ENCODE measurements at places on chromosomes 1 and 21.

DNA sequence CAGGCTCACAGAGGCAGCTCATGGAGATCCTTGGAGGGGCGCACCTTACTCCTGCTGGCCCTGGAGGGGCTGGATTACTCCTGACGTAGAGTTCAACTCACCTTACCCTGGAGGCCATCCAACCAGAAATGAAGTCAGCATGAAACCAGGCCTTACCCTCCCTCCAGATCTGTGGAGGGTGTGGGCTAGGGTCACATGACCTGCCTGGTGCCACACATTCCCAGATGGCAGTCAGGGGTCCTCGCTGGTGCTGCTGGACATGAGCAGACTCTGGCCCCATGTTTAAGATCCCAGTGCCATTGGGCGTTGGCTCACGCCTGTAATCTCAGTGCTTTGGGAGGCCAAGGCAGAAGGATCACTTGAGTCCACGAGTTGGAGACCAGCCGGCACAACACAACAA lies 4.5 kb downstream of the C21orf58 start:
- DNase-seq = no peak

GRCh38 chr1:97160818-97161217 lies 439.2 kb downstream of the PTBP2 start:
- DNase-seq = no peak

- no peak for DNase-seq
Observed at GRCh38 chr1:36836196-36836883, 198.0 kb downstream of the GRIK3 start.

DNA sequence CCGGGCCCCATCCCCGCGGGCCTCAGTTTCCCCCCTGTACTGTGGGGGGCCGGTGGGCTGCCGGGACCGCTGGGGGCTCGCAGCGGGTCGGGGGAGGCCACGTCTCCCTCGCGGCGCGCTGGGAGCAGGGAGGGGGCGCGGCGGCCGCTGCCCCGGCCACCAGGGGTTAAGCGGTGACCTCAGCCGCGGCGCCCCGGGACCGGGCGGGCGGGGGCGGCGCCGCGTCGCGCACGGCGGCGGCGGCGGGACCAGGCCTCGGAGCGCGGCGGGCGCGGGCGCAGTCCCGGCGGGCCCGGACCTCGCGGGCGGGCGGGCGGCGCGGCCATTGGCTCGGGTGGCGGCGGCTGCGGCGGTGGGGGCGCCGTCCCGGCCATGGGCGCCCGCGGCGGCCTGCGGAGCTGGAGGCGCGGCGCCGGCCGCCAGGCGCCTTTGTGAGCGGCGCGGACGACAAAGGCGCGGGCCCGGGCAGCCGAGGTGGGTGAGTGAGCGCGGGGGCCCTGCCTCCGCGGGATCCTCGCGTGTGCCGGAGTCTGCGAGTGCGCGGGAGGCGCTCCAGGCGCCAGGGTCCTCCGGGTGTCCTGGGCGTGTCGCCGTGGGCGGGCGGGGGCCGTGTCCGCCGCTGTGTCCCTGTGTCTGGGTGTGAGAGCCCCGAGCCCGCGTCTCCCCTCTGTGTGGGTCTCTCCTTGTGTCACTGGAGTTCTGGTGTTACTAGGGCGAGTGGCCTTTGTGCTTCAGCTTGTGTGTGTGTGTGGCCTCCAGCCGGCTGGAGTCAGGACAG lies at the start of gene ARHGEF10L:
TSS of gene ARHGEF10L (plus strand) at position 222 of the 778 bp plus-strand sequence. CDS start 40,898 bp downstream, outside the sequence.
- no peak for DNase-seq

- DNase-seq = no peak
Observed at GRCh38 chr1:158169105-158169504, 11.6 kb upstream of the CD1D start.

- DNase-seq = no peak
Observed at GRCh38 chr1:20439282-20439681, 46.7 kb downstream of the CAMK2N1 start.

GRCh38 chr1:237108297-237109040 lies 66.5 kb downstream of the RYR2 start:
- no peak for DNase-seq

DNA sequence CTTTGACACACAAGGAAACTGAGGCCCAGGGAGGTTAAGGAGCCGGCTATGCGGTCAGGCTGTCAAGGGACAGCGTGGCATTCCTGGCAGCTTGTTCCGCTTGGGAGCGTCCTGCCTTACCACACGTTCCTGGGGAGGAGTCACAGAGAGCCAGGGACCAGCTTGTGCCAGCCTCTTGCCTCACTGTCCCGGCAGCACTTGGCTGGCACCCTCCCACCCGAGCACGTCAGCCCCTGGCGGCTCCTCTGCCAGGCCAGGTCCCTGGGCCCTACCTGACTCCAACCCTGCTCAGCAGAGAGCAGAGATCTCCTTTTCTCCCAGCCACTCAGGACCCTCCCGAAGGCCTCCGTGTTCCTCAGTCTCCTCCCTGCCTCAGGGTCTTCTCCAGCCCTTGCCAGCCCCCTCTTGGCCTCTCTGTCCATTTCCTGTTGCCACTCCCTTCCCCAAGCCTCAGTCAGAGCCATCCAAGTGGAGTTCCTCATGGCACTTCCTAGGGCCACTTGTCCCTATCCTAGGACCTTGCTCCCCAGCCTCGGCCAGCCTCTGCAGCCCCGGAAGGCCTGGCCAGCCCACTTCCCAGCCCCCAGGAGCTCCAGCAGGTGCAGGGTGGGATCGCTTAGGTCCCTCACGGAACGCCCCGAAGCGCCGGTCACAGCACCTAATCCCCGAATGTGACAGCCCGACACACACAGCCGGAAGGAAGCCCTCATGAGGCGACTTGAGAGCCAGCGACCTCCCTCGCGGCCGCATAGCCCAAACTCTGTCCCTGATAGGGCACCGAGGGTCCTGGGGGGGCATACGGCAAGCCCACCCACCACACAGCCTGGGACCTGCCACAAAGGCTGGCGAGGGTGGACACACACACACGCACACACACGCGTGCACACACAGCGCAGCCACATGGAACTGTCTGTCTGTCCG lies 130.3 kb downstream of the CASZ1 start:
- DNase-seq = no peak

DNA sequence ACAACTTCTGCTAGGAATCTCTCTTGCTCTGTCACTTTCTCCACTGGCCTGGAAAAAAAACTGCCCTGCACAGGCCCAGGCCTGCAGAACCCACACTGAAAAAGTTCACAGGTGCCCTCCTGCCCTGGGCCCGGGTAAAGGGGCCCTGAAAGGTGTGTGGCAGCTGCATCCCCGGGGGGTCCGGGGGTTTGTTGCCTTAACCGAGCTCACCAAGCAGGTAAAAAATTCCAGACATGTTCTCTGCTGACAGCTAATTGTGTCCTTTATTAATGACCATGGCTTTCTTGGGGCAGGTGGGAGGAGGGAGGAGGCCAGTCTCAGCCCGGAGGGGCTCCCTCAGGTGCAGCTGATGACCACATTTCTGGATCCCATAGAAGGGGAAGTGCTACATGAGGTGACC lies 122.9 kb downstream of the LACTBL1 start:
- DNase-seq = no peak

DNA sequence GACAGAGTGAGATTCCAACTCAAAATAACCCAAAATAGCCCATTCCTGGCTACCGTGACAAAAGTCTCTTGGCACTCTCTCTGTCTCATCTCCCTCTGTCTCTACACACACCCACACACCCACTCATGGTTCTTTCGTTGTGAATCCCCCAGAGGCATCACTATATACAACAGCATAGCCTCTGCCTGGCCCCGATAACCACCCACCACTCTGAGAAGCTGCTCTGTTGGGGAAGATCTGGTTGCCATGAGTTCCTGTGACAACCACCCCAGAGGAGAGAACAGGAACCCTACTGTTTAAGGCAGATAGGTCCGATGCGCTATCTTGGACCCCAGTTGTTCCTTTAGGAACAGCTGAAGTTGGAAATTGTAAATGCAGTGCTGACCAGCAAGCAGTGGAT lies 70.4 kb upstream of the LYST start:
- no peak for DNase-seq

DNA sequence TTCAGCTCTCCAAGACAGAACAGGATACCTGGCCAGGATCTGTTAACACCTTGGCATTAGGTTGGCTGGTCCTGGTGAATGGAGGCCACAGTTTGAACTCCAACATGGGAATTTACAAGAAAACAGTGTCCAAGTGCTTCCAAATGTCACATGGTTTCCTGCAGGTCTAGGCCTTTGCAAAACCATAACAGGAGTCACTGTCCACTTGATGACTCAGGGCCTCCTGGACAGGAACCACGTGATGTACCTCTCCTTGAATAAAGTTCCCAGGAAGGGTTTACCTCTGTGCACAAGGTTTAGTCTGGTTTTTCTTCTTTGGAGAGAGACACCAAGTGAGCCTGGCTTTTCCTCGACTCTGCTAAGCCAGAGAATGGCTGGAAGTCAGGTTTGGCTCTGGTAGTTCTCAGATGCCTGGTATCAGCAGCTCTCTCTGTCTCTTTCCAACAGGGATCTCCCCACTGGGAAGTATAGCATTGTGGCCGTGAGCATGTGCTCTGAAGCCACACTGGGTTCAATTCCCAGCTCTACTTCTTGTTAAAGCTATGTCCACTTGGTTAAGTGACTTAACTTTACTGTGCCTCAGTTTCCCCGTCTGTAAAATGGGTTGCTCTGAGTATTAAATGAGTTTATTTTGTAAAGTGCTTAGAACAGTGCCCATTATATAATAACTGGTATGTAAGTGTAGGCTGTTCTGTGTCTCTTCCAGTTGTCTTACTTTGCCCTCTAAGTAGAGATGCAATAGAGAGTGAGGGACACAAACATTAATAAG lies 27.3 kb upstream of the TMEM61 start:
- no peak for DNase-seq

- no peak for DNase-seq
Observed at GRCh38 chr1:221829327-221830015, 87.6 kb upstream of the DUSP10 start.

DNA sequence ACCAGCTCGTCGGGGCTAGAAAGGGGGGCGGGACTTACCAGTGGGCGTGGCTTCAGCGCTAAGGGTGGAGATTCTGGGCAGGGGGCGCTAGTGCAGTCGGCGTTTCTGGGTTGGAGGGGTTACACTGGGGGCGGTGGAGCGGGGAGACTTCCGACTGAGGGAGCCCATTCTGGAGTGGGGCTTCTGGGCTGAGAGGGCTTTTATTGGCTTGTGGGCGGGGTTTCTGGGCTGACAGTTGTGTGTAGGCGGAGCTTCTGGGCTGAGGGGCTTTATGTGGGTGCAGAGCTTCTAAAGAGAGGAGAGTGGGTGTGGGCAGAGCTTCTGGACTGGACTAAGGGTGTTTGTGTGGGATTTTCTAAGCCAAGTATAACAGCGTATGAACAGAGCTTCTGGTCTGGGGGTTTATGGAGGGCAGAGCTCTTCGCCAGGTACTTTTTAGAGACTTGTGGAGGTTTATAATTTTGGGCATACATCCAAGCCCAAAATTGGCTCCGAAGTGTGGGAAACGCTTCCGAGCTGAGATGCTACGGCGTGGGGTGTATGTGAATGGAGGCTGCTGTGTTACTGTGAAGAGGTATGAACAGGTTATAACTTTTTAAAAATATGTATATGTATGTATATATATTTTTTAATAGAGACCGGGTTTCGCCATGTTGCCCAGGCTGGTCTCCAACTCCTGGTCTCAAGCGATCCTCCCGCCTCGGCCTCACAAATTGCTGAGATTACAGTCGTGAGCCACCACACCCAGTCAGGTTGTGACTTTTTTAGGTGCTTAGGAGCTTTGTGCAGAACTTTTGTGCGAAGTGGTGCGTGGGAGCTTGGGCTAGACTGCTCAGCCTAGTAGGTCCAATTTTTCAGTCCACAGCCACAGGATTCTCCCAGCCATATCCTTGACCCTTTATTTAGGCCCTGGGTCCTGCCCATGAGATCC lies 825 bp downstream of the TMEM39B start:
- DNase-seq = no peak

GRCh38 chr21:44304877-44305293 lies 5.0 kb downstream of the PFKL start:
- no peak for DNase-seq

DNA sequence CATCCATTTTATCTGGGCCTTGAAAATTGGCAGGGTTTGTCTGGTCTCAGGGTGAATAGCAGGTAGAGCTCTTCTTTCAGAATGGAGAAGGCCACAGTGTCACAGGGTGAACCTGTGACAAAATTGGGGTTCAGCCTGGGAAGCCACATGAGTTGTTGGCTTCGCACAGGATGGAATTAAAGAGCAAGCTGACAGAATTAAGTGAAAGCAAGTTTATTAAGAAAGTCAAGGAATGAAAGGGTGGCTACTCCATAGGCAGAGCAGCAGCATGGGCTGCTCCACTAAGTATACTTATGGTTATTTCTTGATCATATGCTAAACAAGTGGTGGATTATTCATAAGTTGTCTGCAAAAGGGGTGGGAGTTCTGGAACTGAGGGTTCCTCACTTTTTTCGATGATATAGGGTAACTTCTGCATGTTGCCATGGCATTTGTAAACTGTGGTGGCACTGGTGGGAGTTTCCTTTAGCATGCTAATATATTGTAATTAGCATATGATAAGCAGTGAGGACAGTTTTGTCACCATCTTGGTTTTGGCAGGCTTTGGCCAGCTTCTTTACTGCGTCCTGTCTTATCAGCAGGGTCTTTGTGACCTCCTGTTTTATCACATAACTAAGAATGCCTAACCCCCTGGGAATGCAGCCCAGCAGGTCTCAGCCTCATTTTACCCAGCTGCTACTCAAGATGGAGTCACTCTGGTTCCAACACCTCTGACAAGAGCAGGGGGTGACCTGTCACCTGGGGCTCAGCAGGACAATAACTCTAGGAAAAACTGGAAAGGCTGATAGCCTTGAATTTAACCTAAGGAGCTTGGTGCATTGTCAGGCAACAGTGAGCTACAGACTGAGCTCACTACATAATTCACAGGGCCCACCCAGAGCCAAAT lies 5.1 kb downstream of the IFNAR2 start:
- DNase-seq = no peak

- DNase-seq = no peak
Observed at GRCh38 chr1:154698320-154699096, 90.5 kb upstream of the ADAR start.

DNA sequence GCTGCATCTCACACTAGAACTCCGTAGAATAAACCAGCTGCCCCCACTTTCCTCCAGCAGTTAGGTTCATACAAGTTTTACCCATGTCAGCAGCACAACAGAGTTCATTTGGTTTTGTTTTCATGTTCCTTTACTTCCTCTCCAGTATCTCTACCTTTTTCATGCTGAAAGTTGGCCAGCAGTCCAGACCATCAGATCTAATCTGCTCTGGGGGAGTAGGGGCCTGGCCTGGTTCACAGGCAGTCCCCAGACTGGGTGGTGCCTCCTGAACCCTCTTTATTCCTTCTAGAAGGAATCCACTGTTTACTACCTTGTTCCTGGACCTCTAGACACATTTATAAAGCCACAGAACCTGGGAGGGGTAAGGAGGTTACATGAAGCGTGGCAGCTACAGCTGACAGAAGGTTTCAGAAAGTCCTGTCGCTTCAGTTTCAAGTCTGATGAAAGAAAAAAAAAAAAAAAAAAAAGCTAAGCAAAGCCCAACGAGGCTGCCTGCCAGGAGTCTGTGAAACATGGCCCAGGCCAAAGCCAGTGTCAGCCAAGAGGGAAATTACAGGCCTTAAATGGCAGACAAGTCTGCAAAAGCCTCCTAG lies 184.6 kb upstream of the JUN start:
- no peak for DNase-seq

- DNase-seq = no peak
Observed at GRCh38 chr1:185377831-185378230, 60.8 kb upstream of the IVNS1ABP start.

GRCh38 chr21:18960306-18960705 lies 556.7 kb upstream of the TMPRSS15 start:
- no peak for DNase-seq

Data from stimulated activated CD8-positive, alpha-beta memory T cell treated with anti-CD3 and anti-CD28 coated beads, Interleukin-7, amount 100 ng/mL, for 24 hours (primary cell).